ENCODE measurements at places on chromosomes 1 and 21.

DNA sequence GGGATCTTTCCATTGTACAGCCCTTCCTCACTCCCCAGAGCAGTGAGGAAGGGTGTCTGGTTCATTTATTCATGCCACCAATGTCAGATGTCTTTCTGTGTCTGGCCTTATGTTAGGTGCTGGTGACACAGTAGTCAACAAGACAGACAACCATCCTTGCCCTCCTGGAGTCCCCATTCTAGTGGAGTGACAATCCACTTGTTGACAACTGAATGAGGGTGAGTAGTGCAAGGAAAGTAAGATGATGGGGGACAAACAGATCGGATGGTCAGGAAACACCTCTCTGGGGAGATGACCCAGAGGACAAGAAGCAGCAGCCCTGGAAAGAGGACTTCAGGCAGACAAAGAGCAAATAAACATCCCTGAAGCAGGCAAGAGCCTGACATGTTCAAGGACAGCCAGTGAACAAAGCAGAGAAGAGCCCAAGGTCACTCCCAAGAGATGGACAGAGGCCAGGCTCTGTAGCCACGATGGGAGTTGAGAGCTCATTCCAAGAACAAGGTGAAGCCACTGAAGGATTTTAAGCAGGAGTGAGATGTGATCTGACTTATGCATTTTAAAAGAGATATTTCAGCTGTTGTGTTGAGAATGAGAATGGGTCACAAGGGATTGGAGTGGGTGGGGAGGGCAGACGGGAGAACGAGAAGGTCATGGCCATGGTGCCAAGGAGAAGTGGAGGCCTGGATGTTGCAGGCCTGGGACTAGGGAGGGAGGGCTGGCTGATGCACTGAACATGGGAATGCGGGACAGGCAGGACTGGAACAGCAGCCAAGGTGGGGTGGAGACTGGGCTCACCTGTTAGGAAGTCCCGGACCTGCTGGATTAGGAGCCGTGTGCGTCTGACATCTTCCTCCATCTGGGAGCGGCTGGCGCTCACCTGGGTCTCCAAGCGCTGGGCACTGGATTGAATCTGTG is 30.2 kb downstream of the LAMB3 start:
- no peak for DNase-seq

GRCh38 chr1:72942008-72942407 is 659.7 kb upstream of the NEGR1 start:
- no peak for DNase-seq

- DNase-seq, result no peak
Observed at GRCh38 chr1:156667968-156668709, 9.1 kb downstream of the NES start.

DNA sequence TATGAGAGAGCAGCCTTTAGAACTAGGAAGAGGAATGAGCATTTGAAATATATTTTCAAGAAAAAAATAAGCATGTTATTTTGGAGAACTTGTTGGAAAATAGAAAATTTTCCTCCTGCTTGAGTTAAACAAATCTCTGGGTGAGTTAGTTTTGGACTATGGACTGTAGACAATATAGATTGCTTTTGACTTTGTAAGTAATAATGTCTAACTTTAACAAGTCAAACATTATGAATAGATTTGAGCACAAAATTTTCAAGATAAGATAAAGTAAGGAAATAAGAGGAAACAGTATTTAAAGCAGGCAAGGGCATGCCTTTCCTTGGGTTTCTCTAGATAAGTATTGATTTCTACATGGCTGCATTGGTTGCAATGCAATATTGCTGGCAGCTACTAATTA is 360.8 kb downstream of the LMO4 start:
- DNase-seq, result no peak

GRCh38 chr1:183331091-183331742 is 87.0 kb downstream of the NMNAT2 start:
- no peak for DNase-seq

DNA sequence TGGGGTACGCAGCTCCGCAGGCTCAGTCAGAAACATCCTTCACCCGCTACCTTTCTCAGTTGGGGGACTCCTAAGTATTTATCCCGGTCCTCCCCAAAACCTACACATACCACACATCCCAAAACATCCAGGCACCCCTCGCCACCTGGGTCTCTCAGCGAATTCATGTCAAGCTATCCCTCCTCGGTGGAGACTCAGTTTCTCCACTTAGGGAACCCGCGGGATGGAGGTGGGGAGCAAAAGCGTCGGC is 1.3 kb upstream of the ZBTB7B start:
- no peak for DNase-seq

- DNase-seq, result no peak
Observed at GRCh38 chr21:45982092-45982757, 655 bp downstream of the COL6A1 start.

DNA sequence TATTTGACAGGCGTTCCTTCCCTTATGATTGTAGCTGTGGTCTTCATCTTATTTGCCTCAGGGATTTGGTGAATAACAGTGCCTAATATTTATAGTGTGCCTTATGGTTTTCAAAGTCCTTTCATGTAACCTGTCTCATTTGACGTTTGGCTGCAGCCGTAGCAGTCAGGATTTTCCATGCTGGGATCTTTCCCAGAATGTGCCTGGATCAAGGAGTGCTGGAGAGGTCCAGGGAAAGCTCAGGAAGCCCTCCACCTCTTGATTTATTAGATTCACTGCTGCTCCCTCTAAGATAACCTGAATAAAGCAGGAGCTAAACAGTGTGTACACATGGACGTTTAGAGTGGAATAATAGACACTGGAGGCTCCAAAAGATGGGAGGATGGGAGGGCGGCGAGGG is 5.2 kb downstream of the C1orf21 start:
- no peak for DNase-seq

DNA sequence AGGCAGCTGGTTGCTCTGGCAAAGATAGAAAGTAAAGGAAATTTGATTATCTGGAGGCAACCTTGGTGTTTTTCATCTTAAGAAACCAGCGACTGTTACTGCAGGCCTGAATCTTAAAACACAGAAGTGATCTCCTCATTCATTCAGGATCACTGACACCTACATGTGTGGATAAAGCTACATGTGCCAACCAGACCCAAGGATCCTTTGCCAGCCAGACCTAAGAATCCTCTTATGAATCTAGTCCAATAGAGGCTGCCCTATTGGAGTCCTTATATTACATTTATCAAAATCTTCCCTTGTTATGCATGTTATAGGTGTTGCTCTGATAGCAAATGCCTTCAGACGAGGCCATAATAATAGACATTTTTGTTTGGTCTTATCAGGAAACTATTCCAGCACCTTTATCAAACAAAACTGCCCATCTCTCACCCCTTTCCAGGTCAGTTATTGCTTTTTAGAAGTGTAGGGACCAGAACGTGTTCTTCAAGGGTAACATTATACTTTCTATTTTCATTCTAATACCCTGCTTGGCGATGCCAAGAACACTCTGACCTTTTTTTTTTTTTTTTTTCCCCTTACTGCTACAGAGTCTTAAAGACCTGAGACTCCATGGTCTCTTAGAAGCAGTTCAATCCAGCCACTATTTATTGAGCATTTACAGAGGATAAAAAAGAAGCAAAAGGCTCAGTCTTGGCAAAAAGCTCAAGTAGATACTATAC is 175.5 kb upstream of the PTBP2 start:
- no peak for DNase-seq

DNA sequence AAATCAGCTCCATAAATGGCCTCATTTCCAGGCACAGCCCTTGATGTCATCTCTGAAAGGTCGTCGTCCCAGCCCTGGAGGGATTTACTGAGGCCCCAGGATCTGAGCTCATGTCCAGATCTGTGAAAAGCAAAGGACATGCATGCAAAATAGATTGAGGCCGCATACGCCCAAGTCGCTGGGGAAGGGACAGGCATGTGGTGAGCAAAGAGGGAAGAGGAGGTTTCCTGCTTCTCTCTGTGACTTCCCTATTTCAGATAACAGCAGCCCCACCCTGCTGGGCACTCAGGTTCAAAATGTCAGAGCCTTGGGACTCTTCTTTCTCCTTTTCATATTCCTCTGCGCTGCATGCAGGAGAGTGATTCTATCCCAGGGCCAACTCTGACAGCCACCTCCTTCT is 197.2 kb downstream of the ADSS2 start:
- DNase-seq, result no peak

GRCh38 chr21:45848331-45848730 is 133.2 kb upstream of the COL6A1 start:
- no peak for DNase-seq

GRCh38 chr1:51222136-51222787 is 13.8 kb upstream of the RNF11 start:
- no peak for DNase-seq
